ENCODE measurements at places on chromosomes 3 and 15.

GRCh38 chr3:180116658-180117057, 79.9 kb upstream of the PEX5L start:
- DNase-seq: no peak

DNA sequence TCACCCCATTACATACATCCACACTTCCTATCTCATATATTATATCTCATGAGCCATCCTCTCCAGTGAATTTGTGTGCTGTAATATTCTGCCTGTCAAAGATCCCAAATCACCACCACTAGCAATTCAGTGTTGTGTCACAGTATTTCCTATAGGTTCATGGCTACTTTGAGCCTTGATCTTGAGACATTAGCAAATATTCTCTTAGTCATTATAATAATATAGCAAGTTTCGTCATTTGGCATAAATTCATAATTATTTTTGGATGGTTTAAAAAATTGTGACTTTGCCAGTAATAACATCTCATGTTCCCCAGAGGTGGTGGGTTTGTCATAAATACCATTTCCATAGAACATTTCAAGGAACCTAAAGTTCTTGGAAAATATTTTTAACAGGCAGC, 47.7 kb downstream of the CMSS1 start:
- DNase-seq: no peak

- DNase-seq: no peak
Observed at GRCh38 chr3:1214933-1215332, 122.1 kb downstream of the CNTN6 start.

DNA sequence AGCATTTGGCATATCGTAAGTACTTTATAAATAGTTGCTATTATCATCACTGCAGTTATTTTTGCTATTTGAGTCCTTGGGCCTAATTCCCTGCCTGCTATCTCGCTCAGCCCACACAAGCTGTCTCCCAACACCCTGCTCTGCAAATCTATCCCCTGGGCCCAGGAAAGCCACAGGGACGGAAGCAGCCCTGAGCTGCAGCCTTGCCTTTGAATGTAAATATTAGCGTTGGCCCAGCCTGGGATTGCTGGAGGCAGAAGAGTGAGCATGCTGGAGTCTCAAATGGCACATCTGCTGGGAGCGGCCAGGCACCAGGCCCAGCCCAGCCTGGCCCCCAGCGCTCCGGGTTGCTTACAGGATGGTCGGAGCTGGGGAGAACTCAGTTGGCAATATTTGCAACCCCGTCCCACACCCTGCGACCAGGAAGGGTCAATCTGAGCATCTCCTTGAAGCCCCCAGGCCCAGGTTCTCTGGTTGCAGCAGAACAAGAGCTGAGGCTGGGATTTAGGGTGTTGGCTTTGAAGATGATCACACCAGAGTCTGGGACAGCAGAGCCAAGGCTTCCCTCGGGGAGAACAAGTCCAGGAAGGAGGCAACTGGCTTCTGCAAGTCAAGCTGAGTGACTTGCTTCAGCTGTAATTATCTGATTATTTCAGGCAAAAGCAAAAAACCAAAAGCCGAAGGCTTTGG, 529.6 kb downstream of the SHQ1 start:
- DNase-seq: peak; percentile 16

- no peak for DNase-seq
Observed at GRCh38 chr15:91192690-91193377, 92.8 kb downstream of the SV2B start.

GRCh38 chr15:92112711-92113110, 259.2 kb downstream of the SLCO3A1 start:
- no peak for DNase-seq

DNA sequence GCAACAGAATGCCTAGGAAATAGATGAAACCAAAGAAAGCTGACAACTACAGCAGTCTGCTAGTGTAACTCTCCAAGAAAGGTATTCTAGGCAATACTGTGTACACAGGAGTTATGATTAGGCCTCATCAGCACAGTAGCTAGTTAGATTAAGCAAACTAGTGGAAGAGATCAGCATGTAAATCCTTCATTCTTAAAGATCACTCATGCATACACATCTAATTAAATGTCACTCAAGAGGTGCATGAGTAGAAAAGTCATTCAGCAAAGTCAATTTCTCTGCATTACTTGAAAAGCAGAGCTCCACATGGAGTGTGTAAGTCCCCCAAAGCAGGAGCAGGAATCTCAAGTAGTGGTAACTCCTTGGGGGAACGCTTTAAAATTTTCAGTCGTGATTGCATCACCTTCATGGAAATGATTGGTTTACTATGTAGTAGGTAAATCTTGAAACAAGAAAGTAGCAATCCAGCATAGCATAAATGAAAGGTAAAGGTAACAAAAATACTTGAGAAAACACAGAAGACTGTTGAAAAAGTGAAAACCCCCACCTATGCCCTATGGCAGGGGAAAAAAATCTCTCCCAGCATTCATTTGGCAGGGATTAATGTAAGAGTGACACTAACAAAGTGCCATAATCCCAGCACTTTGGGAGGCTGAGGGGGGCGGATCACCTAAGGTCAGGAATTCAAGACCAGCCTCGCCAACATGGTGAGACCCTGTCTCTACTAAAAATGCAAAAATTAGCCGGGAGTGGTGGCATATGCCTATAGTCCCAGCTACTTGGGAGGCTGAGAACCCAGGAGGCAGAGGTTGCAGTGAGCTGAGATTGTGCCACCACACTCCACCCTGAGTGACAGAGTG, 29.4 kb upstream of the PPIB start:
- no peak for DNase-seq

- no peak for DNase-seq
Observed at GRCh38 chr3:88076712-88077111, 17.7 kb downstream of the ZNF654 start.

GRCh38 chr3:177725165-177725564, 527.9 kb upstream of the TBL1XR1 start:
- DNase-seq: no peak

DNA sequence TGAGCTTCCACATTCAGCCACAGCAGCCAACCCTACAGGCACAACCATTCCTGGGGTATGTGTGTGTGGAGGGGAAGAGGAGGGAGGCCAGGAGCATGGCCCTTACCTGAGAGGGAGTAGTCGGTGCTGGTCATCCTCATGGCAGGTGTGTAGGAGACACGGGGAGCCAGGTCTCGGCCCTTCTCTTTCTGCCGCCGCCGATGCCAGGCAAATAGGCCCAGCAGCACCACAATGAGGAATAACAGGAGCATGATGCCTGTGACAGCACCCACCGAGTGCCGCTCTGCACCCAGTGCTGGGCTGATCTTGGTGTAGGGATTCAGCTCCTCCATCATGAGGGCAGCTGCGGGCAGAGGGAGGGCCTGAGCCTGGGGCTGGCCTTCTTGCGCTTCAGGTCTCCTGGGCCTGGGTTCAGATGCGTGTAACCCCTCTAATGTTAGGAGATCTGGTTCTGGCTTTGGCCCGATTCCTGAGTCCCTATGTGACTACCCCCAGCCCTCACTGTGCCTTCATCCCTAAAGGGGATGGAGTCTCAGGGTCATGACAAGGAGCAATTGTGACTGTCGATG, 44.4 kb downstream of the RAB11A start:
- DNase-seq: no peak

GRCh38 chr3:156413293-156413892, 141.5 kb downstream of the SSR3 start:
- no peak for DNase-seq

DNA sequence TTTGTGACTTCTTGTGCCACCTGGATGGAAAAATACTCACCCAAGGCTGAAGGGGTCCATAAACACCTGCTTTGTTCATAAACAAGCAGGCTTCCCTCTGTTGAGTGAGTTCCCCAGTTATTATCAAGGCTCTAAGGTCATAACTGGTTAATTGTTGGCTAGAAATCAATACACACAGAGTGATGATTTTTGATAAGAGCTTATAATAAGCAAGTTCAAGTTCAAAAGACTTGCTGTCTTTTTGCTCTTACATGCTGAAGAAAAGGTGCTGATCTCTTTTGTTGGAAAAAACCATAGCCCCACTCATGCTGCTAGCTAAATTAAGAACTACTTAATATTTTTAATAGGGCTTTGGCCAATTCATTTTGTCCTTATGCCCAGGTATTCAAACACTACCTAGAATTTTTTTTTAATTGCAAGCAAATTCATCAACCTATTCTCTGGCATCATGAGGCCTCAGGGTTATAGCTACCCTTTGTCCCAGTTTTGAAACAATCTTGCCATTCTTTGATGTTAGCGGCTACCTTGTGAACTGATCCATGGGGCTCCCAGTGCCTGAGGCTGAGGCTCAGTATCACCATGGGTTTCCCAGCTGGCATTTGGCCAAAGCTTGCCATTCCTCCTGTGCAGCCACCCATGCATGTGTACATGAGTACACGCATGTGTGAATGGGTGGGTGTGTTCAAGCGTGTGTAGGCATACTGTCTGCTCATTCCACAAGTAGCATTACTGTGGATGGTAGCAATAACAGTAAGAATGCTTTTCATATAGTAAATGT, 127.6 kb upstream of the LPP start:
- DNase-seq: no peak

GRCh38 chr15:51103330-51103729, 8.6 kb upstream of the TNFAIP8L3 start:
- DNase-seq: no peak

- no peak for DNase-seq
Observed at GRCh38 chr15:82793737-82794136, 12.1 kb downstream of the FSD2 start.

DNA sequence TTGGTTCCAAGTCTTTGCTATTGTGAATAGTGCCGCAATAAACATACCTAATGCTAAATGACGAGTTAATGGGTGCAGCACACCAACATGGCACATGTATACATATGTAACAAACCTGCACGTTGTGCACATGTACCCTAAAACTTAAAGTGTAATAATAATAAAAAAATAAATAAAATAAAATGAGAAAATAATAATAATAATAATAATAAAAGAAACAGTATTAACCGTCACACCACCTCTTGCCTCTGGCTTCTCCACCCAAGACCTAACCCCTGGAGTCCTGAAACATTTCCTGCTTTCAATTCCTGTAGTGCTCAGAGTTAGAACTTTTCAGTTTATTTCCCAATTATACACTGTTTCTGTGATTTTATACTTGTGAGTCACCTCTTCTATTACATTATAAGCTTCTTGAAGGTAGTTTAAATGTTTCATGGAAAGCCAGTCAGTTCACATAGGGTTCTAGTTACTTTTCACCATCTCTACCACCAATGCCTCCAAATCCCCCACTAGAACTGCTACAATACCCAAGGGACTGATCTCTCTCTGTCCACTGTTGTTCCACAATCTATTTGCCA, 18.4 kb upstream of the GHSR start:
- no peak for DNase-seq

DNA sequence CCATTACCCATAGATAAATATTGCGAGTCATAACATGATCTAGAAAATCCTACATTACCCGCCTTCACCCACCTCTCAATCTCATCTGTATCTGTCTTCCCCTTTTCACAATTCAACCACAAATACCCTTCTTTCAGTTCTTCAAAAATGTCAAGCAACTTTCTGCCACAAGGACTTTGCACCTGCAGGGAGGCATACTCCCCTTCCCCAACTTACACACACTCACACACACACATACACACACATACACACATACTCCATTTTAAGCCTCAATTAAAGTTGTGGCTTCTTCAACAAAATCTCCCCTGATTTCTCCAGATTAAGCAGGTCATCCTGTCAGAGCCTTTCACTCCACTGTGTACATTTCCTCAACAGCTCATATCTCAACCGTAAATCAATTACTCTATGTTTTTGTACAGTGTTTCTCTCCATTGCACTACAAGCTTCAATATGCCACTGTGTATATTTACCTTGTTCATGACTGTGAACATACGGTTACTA, 33.1 kb upstream of the CCDC50 start:
- DNase-seq: no peak

GRCh38 chr15:69522361-69522760, 69.7 kb downstream of the RPLP1 start:
- DNase-seq: no peak

DNA sequence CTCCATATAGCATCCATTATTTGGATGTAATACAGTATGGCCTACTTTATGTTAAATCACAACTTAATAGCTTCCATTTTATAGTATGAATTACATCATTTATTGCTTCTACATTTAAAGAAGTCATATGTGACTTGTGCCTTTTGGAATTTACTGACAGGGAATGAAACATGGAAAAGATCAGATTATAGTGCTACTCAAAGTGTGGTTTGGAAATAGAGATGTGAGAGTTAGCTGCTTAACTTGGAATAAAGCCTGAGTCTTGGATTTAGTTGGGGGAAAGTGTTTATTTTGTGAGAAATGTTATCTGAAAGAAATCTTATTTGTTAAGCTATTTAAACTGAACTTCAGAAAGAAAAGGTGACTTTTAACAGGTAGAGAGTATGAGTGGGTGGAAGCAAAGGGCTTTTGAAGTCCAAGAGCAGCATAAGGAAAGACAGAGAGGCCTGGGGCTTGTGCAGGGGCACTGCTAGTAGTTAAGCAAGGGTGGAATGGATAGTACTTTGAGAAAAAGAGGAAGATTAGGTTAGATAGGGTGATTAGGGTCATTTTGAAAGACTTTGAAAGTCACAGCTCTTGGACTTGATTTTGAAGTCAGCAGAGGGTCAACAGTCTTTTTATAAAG, 60.5 kb downstream of the SLMAP start:
- no peak for DNase-seq

GRCh38 chr3:142356818-142357217, 91.0 kb downstream of the XRN1 start:
- DNase-seq: no peak

GRCh38 chr3:124999897-125000435, 55.8 kb downstream of the HEG1 start:
- DNase-seq: no peak

- no peak for DNase-seq
Observed at GRCh38 chr3:75015280-75015679, 400.8 kb upstream of the CNTN3 start.

DNA sequence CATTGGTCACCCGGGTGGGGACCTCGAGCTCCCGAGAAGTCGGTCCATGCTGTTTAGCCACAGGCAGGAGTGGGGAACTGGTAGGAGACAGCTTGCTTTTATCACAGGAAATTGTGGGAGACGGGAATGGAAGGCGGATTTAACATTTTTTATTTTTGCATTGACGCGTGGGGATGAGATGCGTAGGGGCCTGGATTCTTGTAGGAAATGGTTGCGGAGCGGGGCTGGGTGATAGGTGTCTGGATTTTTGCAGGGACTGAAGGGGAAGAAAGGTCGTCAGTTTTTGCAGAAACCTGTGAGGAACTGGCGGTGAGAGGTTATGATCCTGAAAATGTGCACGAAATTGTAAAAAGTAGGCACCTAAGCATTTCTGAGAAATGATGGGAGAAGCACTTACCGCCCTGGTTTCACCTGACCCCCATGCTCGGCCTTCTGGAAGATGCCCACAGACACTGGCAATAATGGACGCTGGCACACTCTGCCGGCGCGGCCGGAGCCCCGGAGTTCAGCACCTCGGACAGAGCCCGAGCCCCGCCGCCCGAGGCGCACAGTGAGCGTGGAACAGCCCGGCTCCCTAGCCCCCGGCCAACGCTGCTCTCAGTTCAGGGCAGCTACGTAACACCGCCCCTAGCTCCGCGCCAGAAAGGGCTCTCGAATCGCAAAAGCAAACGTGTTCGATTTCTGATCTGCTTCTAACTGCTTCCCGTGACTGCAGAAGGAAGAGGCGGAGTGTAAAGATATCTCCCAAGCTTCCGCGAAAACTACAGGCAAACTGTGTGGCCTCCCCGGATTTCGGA, 928 bp downstream of the ANKRD34C start:
- DNase-seq: no peak

- DNase-seq: no peak
Observed at GRCh38 chr3:12681089-12681942, 17.4 kb upstream of the RAF1 start.

Measured in H4 (cell line).